ENCODE measurements at places on chromosomes 6 and 20.

- no peak for DNase-seq
Measured at GRCh38 chr20:1618954-1619540, 762 bp downstream of the SIRPB1 start.

DNA sequence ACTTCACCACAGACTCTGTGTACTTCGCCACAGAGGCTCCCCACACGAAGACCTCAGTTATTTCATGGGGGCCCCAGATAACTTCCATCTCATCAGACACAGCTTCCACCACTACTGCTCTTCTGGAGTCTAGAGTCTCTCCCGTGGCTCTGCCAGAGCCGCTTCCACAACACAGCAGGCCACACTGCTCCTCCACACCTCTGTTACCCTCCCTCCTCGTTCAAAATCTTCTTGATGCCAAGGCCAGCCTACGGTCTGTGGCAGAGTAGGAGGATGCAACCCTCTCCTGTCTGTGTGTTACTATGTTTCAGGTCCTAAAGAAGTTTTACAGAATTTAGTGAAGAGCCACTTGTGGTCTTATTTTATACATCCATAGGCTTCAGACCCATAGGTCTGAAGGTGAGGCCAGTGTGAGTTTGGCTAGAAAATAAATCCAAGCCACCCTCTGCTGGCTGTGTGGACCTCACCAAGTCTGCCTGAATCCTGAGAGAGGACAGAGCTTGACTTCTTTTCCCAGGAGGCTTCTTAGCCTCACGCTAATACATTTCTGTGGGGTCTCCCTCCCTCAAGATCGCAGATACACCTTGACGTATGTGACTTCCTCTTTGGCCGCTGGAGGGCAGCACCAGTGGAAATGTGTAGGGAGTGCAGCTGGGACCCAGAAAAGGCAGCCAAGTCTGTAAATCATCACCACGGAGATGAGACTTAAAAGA, 197.7 kb downstream of the FAXC start:
- peak; percentile 63 for DNase-seq

DNA sequence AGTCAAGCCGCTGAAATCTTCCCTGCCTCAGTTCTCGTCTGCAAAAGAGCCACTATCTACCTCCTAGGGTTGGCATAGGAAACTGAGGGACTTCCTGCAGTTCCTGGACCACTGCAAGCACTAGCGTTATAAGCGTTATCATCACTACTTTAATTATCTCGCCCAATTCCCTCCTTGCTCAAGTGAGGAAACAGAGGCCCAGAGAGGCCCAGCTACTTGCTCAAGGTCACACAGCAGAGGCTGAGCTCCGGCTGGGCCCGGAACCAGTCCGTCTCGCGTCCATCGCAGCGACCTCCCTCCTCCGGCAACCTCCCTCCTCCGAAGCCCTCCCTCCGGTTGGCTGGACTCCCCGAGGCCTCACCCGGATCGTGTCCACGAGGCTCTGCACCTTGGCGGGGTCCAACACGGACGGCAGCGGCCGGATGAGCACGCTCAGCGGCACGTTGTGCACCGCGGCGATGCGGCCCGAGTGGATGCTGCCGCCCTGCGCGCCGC, 338 bp downstream of the SRXN1 start:
- peak; percentile 51 for DNase-seq

- DNase-seq: no peak
Measured at GRCh38 chr20:51034988-51035656, 12.2 kb upstream of the KCNG1 start.

GRCh38 chr20:4073852-4074741, 58.7 kb upstream of the RNF24 start:
- no peak for DNase-seq

GRCh38 chr6:114276783-114277182, 66.0 kb downstream of the HS3ST5 start:
- no peak for DNase-seq

DNA sequence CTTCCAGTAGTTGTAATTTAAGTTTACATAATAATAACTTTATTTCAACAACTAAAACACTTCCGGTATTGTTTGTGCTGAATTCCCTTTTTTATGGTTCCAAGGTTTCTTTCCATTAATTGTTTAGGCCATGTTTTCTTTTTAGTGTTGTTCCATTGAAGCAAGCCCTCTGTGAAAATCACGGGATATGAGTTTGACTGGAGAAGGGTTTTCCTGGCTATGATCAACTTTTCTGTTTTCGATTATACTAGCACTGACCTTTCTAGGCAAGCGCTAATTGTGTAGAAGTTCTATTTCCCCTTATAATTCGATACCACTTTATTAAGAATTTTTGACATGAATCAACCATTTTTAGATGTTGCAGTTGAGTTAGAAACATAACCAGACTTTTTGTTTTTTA, 2.4 kb downstream of the LAMA2 start:
- no peak for DNase-seq

DNA sequence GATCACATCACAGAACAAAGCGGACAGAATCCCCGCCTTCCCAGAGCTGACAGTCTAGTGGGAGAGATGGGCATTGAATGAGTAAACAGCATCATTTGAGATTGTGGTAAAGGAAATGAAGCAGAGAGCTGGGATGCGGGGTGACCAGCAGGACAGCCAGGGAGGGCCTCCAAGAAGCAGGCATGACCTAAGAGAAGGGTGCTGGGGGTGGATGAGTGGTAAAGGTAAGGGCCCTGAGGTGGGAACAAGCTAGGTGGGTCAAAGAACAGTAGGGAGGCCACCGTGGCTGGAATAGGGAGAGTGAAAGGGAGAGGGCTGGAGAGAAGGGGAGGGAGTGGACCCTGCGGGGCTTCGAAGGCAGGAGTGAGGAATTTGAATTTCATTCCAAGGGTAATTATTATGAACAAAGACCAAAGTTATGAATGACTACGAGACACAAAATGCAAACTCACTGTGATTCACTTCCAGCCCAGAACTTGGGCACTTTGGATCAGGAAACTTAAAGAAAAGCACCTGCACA, 61.4 kb downstream of the CEBPB start:
- no peak for DNase-seq

Data from ACHN (cell line).